ENCODE measurements at places on chromosomes 7 and 10.

DNA sequence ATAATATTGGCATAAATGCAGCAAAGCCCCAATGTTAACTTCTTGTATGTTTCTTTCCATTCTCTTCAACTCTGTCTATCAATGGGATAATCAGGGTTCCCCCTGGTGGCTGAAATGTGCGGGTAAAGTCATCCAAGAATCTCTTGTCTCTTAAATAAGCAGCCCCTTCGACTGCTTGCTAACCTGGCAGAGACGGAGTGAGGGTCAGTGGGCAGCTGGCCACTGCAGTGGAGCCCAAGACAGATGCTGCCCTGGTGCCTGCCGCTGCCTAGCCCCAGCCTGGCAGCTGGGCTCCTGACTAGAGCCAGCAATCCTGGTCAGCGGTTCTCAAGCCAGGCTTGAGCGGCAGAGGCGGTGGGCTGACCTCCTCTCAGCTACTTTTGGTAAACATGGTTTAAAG lies 248.9 kb downstream of the COBL start:
- DNase-seq, result no peak

GRCh38 chr10:87635498-87636312 lies 24.0 kb upstream of the PAPSS2 start:
- DNase-seq, result no peak

DNA sequence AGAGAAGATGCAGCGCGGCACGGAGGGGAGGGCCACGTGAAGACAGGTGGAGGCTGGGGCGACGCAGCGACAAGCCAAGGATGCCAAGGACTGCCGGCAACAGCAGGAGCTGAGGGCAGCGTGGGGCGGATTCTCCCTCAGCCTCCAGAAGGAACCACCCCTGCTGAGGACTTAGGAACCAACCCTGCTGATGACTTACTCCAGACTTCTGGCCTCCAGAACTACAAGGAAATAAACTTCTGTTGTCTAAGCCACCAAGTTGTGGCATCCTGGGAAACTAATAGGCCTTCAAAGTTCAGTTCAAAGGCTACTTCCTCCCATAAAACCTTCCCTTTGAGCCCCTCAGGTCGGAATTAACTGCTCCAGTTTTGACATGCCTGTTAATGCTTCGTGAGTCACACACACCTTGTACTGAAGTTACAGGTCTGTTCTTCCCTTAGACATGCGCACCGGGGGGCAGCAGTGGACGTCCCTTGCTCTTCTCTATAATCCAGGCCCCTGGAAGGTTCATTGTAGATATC lies 88.4 kb upstream of the RHEB start:
- no peak for DNase-seq

GRCh38 chr7:101186844-101187428 lies 6.8 kb upstream of the NAT16 start:
- no peak for DNase-seq

- no peak for DNase-seq
Observed at GRCh38 chr10:101157756-101158458, 26.8 kb downstream of the TLX1 start.

GRCh38 chr7:76089865-76090475 lies 42.1 kb downstream of the MDH2 start:
- DNase-seq, result no peak

Measured in NCI-H1417 treated with DMSO at 0.1 percent for 48 hours (cell line).